NCI-H2029 (cell line): ENCODE measurements at places on chromosomes 5 and 9.
A peak's percentile ranks its signal among the peaks of the same experiment; 100 is the strongest.

DNA sequence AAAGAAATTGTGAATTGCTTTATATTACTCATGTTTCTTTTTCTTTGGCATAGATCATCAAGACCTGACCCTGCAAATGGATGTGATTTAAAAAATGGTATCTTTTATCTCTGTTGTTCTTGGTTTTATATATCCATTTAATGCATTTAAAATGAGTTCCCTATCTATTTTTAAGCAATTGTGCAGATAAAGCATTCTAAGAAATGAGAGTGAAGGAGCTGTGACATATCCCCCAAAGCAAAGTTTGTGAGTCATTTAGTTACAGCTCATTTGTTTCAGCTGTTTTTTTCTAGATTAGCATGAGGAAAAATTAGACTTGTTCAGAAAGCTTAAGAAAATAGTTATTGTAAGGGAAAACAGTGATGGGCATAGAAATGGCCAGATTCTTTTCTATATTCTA is 7.6 kb upstream of the ELOVL7 start:
- DNase-seq: no peak

DNA sequence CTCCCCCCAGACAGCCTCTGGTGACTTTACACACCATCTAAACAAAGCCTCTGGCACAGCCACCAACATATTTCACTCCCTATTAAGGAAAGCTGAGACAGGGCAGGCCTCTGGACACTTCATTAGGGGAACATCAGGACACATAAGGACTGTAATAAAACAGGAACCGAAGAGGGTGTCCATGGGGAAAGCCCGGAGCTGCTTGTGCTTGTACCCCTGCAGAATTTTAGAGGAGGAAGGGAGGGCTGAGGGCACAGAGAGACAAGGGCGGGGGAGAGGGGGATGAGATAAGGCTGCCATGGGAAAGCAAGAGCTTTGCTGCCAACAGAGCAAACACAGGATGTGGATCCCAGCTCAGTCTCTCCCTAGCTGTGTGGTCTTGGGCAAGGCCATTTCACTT is 138.4 kb downstream of the ASTN2 start:
- DNase-seq: peak; percentile 84

GRCh38 chr5:156640691-156641241 is 209.3 kb upstream of the PPP1R2B start:
- no peak for DNase-seq

GRCh38 chr9:16744394-16744793 is 126.1 kb downstream of the BNC2 start:
- DNase-seq: no peak

DNA sequence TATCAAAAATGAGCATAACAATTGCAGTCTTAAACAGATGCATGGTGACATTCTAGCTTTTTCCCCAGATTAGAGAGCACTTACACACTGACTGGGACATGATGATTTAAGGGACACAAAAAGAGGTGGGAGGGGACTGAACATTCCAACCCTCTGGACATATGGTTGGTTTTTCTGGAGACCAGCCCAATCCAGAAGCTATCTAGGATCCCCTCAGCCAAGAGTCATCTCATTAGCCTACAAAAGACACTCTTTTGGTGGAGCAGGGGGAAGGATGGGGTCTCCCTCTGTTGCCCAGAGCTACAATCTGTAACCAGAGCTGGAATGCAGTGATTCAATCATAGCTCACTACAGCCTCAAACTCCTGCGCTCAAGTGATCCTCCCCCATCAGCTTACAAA is 97.3 kb upstream of the IQGAP2 start:
- DNase-seq: no peak

DNA sequence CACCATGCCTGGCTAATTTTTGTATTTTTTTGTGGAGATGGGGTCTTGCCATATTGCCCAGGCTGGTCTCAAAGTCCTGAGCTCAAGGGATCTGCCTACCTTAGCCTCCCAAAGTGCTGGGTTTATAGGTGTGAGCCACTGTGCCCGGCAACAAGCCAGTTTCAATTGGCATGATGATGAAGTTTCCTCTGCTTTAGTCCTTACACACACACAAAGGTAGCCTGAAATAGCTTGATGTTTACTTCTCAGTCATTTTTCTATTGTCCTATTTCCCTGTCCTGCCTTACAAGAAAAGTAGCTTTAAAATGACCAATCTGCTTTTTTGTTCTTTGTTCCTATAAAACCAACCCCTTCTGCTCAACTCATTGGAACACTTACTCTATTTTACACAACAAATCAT is 33.6 kb downstream of the PDE6A start:
- no peak for DNase-seq

- DNase-seq: no peak
These were observed 89.4 kb downstream of the NR3C1 start for GRCh38 chr5:143314099-143314498.
